ENCODE measurements at places on chromosomes 7 and 10.

DNA sequence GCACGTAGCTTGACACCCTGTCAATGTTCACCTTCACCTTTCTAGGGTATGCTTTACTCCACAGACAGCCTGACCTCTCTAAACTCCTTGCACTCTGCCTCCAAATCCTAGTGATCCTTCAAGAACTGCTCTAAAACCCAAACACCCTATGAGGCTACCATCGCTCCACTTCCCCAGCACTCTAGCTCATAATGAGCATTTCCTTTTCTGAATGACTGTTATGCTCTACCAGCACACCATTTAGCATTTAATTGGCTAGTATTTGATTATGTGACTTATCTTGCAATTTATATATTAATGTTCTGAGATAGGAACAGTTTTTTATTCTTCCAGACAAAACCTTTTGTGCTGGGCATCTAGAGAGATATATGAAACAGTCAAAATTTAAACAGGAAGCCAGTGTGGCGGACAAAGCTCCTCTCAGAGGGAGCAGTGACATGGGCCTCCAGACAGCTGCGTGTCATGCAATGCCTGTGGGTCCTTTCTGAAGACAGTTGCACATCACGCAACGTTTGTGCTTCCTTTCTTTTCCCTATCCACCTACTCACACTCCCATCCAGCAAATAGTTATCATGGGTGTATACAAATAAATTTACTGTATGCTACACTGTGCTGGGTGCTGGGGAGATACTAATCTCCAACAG is 86.3 kb downstream of the ALOX5 start:
- no peak for DNase-seq

DNA sequence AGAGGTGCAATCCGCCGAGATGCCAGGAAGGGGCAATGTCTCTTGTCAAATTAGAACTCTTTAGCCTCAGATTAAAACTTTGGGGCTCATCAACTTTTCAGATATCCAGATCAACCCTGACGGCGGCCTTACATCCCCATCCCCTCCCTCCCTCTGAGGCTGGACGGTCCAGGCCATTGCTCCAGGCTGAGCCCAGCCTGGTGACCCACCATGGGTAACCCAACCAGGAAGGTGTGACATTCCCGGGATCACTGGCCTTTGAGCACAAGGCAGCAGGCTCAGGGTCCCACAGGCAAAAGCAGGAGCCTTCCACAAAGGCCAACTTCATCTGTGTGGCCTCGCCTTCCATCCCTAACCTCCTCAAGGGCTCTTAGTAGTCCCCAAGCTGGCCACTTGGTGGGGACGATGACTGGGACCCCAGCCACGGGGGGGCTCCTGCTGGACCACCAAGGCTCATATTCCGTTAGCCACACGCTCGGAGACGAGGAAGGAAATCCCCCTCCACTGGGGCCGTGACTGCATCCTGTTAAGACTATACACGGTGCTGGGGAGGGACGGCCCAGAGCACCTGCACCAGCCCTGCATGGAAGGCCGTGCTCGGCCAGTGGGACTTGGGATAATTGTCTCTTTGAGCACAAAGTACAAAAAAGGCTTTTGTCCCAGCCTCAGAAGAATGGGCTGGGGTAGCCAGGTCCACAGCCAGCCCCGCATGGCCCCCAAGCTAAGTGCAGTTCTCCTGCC is 62.8 kb downstream of the ZRANB1 start:
- DNase-seq = no peak

- peak; percentile 31 for DNase-seq
Observed at GRCh38 chr10:96017191-96017687, 26.1 kb upstream of the CCNJ start.

DNA sequence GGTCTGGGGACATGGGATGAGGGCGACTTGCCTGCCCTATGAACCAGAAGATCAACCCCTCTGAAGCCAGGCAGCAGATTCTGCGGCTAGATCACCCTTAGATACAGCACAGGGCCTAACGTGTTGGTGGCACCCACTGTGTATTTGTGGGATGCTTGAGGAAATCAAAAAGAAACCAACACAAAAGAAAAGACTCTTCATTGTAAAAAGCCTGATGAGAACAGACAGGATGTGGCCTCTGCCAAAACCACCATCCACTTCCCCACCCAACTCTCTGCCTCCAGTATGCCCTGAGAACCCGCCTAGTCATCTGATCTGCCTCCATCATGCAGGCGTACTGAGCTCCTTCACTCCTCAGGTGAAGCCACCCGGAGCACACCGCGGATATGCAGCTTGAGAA is 97.2 kb upstream of the INSYN2A start:
- peak; percentile 14 for DNase-seq

GRCh38 chr10:23111517-23112286 is 16.3 kb downstream of the MSRB2 start:
- DNase-seq = no peak

DNA sequence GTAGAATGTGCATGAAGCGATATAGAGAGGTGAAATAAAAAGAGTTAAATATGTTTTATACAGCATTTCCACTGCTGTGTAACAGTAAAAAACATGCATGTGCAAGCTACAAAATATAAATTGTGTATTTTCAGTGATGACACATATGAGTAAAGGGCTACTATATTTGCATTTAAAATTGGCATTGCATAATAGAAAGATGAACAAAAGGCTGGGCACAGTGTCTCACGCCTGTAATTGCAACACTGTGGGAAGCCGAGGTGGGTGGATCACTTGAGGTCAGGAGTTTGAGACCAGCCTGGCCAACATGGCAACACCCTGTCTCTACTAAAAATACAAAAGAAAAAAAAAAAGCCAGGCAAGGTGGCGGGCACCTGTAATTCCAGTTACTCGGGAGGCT is 79.8 kb upstream of the CCDC71L start:
- no peak for DNase-seq

Measured in activated CD4-positive, alpha-beta T cell treated with anti-CD3 and anti-CD28 coated beads, Interleukin-2, amount 50 U/mL, for 24 hours (primary cell).